ENCODE measurements at places on chromosomes 2 and 18. TPM values are rescaled to one million over a fixed set of nuclear protein-coding genes. Genes with fewer than 3 reads are reported as not detected.

The CDH2 gene
- 15.3 TPM for polyA plus RNA-seq

The ATP6V1C2 gene
- 0.03 TPM for polyA plus RNA-seq

The PAIP2B gene
- 0.16 TPM for polyA plus RNA-seq

The MC4R gene
- not detected for polyA plus RNA-seq

The CYP1B1 gene
- polyA plus RNA-seq, result 43.2 TPM

The TMEM198 gene
- 0.49 TPM for polyA plus RNA-seq

GRCh38 chr2:186493564-186494085 is 7.6 kb downstream of the ZC3H15 start:
- H3K4me3 ChIP-seq, result no peak overlapping the region
- H3K4me1 ChIP-seq, result no peaks in the 10 kb centered on the region
- H3K36me3 ChIP-seq, result peaks cover 7% of the 10 kb centered on the region
- no peaks in the 10 kb centered on the region for H3K27me3 ChIP-seq
- DNase-seq, result no peak

GRCh38 chr2:235312571-235312970 is 181.3 kb upstream of the AGAP1 start:
- no peak overlapping the region for H3K4me3 ChIP-seq
- no peaks in the 10 kb centered on the region for H3K27me3 ChIP-seq
- H3K36me3 ChIP-seq, result no peaks in the 10 kb centered on the region
- H3K4me1 ChIP-seq, result no peaks in the 10 kb centered on the region

GRCh38 chr2:227308784-227309183 is 16.3 kb upstream of the MFF start:
- no peaks in the 10 kb centered on the region for H3K4me1 ChIP-seq
- H3K4me3 ChIP-seq, result no peak overlapping the region
- DNase-seq, result peak; percentile 33
- H3K27ac ChIP-seq, result no peak overlapping the region
- no peaks in the 10 kb centered on the region for H3K36me3 ChIP-seq

DNA sequence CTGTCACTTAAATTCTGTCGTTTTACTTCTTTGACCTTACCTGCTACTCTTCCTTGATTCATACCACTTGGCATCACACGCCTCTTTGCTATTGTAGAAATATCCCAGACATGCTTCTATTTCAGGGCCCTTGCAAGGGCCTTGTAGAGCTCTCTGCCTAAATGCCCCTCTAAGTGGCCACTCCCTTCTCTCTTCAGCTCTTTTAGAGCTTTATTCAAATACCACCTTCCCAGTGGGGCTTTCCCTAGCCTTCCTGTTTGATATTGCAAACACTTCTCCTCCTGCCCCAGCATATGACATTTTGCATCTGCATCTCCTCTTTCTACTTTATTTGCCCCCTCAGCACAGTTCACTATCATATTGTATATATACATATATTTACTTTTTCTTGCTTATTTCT is 54.0 kb downstream of the PELI1 start:
- H3K4me1 ChIP-seq, result no peaks in the 10 kb centered on the region
- no peak overlapping the region for H3K4me3 ChIP-seq
- no peaks in the 10 kb centered on the region for H3K27me3 ChIP-seq
- DNase-seq, result no peak
- no peaks in the 10 kb centered on the region for H3K36me3 ChIP-seq
- H3K27ac ChIP-seq, result no peak overlapping the region

GRCh38 chr2:182073613-182074012 is 88.0 kb downstream of the PPP1R1C start:
- H3K36me3 ChIP-seq, result no peaks in the 10 kb centered on the region
- no peak for DNase-seq
- H3K4me1 ChIP-seq, result peaks cover 4% of the 10 kb centered on the region
- no peak overlapping the region for H3K4me3 ChIP-seq
- no peak overlapping the region for H3K27ac ChIP-seq
- H3K27me3 ChIP-seq, result no peaks in the 10 kb centered on the region

GRCh38 chr2:109207176-109207575 is 78.2 kb downstream of the SH3RF3 start:
- peaks cover 23% of the 10 kb centered on the region for H3K4me1 ChIP-seq
- H3K27ac ChIP-seq, result no peak overlapping the region
- no peaks in the 10 kb centered on the region for H3K27me3 ChIP-seq
- no peaks in the 10 kb centered on the region for H3K36me3 ChIP-seq
- DNase-seq, result no peak

GRCh38 chr2:105099153-105099552 is 61.3 kb downstream of the MRPS9 start:
- no peaks in the 10 kb centered on the region for H3K4me1 ChIP-seq
- DNase-seq, result no peak
- H3K27me3 ChIP-seq, result no peaks in the 10 kb centered on the region

GRCh38 chr2:25794544-25795276 is 83.6 kb downstream of the ASXL2 start:
- H3K27ac ChIP-seq, result no peak overlapping the region
- no peak overlapping the region for H3K4me3 ChIP-seq
- H3K36me3 ChIP-seq, result no peaks in the 10 kb centered on the region
- no peaks in the 10 kb centered on the region for H3K4me1 ChIP-seq
- no peaks in the 10 kb centered on the region for H3K27me3 ChIP-seq

DNA sequence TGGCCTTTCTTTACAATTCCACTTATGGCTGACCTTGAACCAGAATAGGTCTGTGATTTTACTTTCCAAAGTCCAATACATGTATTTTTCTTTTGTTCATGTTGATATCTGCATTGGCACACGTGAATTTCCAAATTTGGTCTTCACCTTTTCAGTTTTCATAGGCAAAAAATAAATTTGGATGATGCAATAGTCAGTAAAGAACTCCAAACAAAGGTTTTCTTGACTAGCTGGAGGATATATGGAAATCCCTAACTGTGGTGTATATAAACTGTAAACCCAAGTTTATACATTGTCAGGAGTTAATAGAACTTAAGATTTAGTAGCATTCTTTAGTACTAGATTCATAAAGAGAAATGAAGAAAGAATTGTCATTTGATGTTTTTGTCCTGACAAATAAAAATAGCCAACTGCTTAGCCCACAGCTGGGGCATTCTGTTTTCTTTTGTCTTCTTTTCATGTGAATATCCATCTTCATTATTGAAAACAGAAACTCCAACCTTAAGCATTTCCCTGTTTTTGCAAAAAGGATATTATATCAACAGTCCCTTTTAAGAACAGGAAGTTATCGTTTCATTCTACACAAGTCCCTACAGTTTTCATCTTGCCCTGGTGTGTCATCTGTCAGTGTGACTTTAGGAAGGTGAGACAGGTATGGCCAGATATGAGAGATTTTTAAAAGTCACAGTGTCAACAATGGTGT is 132.9 kb downstream of the BCL2 start:
- peaks cover 3% of the 10 kb centered on the region for H3K27me3 ChIP-seq
- no peak overlapping the region for H3K4me3 ChIP-seq
- no peak for DNase-seq
- H3K27ac ChIP-seq, result no peak overlapping the region
- no peaks in the 10 kb centered on the region for H3K36me3 ChIP-seq

- H3K27me3 ChIP-seq, result no peaks in the 10 kb centered on the region
- H3K4me3 ChIP-seq, result no peak overlapping the region
- no peaks in the 10 kb centered on the region for H3K36me3 ChIP-seq
These were observed 96.6 kb downstream of the RHBDD1 start for GRCh38 chr2:226932443-226932842.

DNA sequence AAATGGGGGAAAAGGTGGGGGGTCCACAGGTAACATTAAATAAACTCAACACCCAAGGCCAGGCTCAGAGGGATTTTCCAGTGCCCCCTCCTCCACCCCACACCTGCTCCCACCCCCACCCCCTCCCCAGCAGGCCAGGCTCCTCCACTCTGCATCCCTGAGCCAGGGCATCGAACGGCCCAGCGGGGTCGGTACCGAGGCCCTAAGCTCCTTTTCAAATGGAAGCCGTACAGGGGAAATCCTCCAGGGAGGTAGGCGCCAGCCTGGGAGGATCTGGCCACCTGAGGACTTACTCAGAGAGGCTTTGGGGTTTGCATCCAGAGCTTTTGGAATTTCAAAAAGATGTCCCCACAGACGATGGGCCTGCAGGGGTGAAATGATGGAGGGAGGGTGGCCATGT is 46.5 kb downstream of the ZFP36L2 start:
- DNase-seq, result no peak
- no peak overlapping the region for H3K27ac ChIP-seq
- no peaks in the 10 kb centered on the region for H3K36me3 ChIP-seq
- no peaks in the 10 kb centered on the region for H3K27me3 ChIP-seq
- no peak overlapping the region for H3K4me3 ChIP-seq

GRCh38 chr2:37349231-37349860 is 4.9 kb downstream of the QPCT start:
- no peaks in the 10 kb centered on the region for H3K36me3 ChIP-seq
- H3K27ac ChIP-seq, result no peak overlapping the region
- no peaks in the 10 kb centered on the region for H3K4me1 ChIP-seq
- no peak overlapping the region for H3K4me3 ChIP-seq

GRCh38 chr2:158990397-158991214 is 22.2 kb downstream of the TANC1 start:
- H3K27me3 ChIP-seq, result no peaks in the 10 kb centered on the region
- DNase-seq, result peak; percentile 100
- H3K36me3 ChIP-seq, result no peaks in the 10 kb centered on the region
- H3K4me1 ChIP-seq, result peaks cover 14% of the 10 kb centered on the region
- H3K4me3 ChIP-seq, result no peak overlapping the region
- peak overlapping the region; percentile 28 for H3K27ac ChIP-seq

GRCh38 chr2:81894451-81894990 is 1590.0 kb upstream of the LRRTM1 start:
- H3K4me1 ChIP-seq, result no peaks in the 10 kb centered on the region
- no peak overlapping the region for H3K27ac ChIP-seq
- no peak overlapping the region for H3K4me3 ChIP-seq
- peak; percentile 70 for DNase-seq

DNA sequence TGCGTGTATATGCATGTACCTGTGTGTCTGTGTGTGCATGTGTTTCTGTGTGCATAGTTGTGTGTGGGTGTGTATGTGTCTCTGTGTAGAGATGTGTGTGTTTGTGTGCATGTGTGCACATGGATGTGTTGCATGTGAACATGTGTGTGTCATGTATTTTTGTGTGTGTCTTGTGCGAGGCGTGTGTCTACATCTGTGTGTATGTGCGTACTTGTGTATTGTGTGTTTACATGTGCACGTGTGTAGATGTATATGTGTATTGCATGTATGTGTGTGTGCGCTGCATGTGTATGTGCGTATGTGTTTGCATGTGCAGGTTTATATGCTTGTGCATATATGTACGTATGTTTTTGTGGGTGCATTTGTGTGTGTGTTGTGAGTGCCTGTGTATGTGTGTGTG is 735.2 kb downstream of the GALR1 start:
- no peak overlapping the region for H3K27ac ChIP-seq
- H3K4me3 ChIP-seq, result no peak overlapping the region
- H3K36me3 ChIP-seq, result no peaks in the 10 kb centered on the region
- DNase-seq, result no peak

GRCh38 chr2:181367906-181368435 is 89.2 kb upstream of the ITGA4 start:
- H3K4me1 ChIP-seq, result no peaks in the 10 kb centered on the region
- H3K27me3 ChIP-seq, result no peaks in the 10 kb centered on the region

DNA sequence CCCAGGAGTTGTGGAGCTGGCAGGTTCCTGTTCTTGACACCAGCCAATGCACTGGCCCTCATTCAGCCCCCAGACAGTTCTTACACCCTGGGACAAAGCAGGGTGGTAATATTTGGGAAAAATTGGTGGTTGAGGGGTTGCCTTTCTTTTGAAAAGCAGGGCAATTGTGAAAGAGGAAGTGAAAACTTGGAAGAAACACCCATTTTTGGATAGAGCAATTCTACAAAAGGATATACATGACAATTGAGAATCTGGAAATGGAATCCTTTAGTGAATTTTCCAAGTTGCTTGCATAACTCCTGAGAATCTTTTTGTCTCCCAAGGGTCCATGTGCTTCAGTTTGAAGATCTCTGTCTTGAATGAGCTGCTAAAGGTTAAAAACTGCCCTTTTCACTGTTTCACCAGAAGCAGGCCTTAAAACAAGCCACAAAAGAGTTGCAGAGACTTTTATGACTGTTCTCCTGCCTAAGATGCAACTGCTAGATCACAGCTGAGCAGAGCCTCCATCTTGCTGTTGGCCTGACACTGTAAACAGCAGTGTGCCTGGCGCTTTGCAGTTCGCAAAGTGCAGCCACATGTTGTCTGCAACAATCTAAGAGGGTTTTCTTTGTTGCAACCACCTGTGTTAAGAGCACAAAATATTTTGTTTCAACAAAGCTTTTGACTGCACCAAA is 11.8 kb downstream of the COL4A4 start:
- H3K4me1 ChIP-seq, result no peaks in the 10 kb centered on the region
- no peak overlapping the region for H3K27ac ChIP-seq
- no peak overlapping the region for H3K4me3 ChIP-seq

DNA sequence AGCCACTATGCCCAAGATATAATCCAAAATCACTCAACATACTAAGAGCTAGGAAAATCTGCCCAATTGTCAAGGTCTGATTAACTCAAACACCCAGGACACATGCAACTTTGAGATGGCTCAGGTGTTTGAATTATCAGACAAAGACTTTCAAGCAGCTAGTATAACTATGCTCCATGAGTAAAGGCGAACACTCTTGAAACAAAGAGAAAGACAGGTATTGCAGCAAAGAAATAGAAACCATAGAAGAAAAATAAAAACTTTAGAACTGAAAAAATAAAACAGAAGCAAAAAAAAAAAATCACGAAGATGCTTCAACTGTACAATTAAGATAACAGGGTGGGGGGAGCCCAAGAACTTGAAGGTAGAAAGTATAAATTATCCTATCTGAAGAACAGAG is 214.2 kb downstream of the EIPR1 start:
- H3K27me3 ChIP-seq, result no peaks in the 10 kb centered on the region
- peaks cover 3% of the 10 kb centered on the region for H3K4me1 ChIP-seq
- no peak for DNase-seq
- no peaks in the 10 kb centered on the region for H3K36me3 ChIP-seq
- no peak overlapping the region for H3K27ac ChIP-seq
- no peak overlapping the region for H3K4me3 ChIP-seq

DNA sequence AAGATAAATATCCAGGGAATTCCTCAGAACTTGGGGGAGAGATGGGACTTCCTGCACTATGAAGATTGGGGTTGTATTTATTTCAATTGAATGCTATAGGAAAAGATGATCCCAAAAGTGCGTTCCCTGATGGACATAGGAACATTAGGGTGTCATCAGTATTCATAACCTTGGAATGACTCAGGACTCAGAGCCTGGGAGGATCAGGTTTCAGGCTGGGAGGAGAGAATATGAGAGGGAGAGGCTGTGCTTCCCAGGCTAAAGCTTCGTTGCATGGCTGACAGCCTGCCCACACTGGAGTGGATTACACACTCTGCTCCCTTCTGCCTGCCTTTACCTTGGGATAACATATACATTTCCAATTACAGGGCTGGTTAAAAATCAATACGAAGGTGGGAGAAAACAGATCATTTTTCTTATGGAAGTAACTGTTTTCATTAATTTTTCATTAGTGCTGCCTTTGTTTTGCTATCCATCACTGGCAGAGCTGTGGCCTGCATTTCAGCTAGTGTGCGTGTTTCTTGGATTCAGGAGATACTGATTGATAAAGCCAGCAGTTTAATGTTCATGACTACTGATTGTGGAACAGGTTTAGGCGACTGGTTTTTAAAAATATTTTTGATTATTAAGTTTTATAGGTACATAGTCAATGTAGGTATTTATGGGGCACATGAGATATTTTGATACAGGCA is 118.7 kb downstream of the KCTD1 start:
- no peaks in the 10 kb centered on the region for H3K27me3 ChIP-seq
- H3K27ac ChIP-seq, result no peak overlapping the region
- H3K4me1 ChIP-seq, result no peaks in the 10 kb centered on the region
- H3K36me3 ChIP-seq, result no peaks in the 10 kb centered on the region

Measured in fibroblast of lung (primary cell).